SK-N-MC (cell line): ENCODE measurements at places on chromosomes 12 and 14.

GRCh38 chr14:104817930-104818713, 17.2 kb downstream of the ZBTB42 start:
- no peak for DNase-seq

GRCh38 chr14:103716091-103716801, 636 bp downstream of the ZFYVE21 start:
- DNase-seq = no peak

DNA sequence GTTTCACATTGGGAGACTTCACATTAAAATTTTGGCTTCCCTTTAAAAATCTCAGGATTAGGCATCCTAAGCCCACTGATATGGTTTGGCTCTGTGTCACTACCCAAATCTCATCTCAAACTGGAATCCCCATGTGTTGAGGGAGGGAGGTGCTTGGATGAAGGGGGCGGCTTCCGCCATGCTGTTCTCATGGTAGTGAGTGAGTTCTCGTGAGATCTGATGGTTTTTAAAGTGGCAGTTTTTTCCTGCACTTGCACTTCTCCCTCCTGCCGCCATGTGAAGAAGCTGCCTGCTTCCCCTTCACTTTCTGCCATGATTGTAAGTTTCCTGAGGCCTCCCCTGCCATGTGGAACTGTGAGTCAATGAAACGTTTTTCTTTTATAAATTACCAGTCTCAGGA, 65.7 kb upstream of the PLXNC1 start:
- no peak for DNase-seq

DNA sequence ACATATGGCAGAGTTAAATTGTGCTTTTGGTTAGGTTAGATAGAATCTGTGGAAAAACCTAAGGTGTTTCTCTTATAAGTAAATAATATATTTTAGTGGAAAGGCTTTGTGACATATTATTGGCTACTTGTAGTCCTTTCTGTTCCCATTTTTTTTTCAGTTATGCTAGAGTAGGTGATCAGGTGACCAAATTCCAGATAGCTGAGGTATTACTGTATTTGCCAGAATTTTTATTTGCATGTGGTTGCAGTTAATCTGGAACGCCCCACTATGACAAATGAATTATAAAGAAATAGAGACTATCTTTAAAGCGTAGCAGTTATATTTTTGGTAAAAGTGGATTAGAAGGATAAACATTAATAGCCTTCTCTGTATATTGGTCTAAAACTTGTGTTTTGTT, 52.0 kb downstream of the ARHGAP5 start:
- DNase-seq = no peak

GRCh38 chr14:63671987-63672386, 30.3 kb upstream of the WDR89 start:
- DNase-seq = no peak

DNA sequence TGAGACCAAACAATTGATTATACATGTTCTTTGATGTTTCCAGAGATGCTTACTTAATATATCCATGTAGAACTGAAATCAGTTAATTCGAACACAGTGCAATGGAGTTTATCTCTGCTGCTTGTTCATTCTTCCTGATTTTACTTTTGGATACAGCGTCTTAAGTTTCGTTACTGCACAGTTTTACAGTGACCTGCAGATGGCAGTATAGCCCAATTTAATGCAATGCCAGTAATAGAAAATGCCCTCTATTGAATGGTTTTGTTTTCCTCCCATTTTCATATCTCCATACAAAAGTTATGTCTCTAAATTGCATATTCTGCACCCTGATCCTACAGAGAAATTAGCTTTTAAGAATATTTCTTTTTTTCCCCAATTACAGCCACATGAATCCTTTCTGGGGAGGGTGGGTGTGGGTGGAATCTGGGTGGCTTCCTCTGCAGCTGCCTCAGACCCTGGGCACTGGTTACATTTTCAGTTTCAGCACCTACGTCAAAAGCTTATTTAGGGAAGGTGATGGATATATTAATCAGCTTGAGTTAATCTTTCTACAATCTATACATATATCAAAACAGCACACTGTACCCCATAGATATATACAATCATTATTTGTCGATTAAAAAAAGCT, 101.1 kb upstream of the DCD start:
- peak; percentile 53 for DNase-seq

GRCh38 chr12:65510007-65510406, 231.5 kb downstream of the MSRB3 start:
- no peak for DNase-seq

- no peak for DNase-seq
These were observed 13.5 kb downstream of the CEP170B start for GRCh38 chr14:104878582-104878981.

DNA sequence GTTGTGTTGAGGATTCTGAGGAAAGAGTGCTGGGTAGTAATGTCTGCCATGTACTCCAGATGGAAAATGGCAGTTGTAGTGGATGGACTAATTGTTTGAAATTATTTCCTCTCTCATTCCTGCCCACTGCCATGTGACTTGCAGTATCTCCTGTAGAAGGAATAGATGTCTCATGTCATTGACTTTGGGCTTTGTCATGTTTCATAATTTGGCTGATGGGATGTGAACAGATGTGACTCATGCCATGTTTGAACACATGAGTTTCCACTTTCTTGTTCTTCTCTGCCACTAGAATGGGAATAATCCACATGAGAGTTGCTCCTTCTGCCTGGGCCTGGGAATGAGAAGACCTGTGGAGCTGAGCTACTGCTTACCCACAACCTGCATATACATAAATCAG, 2.4 kb upstream of the CALCOCO1 start:
- DNase-seq = no peak

DNA sequence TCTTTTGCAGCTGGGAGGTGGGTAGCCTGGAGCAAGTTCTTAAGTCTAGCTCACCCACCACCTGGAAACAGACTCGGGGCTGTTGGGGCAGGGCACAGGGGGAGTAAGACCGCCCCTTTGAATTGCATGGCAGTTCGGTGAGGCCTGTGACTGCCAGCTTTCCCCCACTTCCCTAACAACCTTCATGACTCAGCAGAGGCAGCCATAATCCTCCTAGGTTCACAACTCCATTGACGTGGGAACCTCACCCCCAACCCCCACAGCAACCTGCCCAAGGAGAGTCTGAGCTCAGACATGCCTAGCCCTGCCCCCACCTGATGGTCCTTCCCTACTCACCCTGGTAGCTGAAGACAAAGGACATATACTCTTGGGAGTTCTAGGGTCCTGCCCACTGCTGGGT, 87.4 kb downstream of the NELL2 start:
- no peak for DNase-seq

DNA sequence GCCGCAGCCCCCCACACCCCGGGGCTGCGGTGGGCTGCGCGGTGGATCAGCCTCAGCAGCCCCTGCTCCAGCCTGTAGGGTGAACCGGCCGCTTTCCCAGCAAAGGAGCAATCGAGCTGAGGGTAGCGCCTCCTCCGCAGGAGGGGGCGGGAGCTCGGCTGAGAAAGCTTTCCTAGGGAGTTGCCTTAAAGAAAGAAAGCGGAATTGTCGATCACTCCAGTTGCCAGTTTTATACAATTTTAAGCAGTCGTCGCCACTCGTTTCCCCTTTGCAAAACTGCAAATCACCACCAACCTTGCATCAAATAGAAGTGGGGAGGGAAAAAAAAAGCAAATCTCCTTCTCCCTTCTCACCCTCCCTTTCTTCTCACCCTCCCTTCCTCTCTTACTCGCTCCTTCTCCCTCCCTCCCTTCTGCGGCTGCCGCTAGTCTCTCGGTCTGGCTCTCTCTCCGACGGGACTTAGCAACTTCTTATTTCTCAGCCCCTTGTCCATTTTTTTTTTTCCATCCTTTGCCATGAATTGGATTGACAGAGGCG, at the start of gene PDE3A:
TSS of gene PDE3A (plus strand) at position 424 of the 537 bp plus-strand sequence. CDS start 748 bp downstream, outside the sequence.
- DNase-seq = no peak

- DNase-seq = no peak
These were observed at the start of gene PTPN21 for GRCh38 chr14:88554457-88555286. Gene PTPN21, minus strand, starts transcription at chr14:88555007. Its CDS starts 4,590 bp downstream, at chr14:88550417.

DNA sequence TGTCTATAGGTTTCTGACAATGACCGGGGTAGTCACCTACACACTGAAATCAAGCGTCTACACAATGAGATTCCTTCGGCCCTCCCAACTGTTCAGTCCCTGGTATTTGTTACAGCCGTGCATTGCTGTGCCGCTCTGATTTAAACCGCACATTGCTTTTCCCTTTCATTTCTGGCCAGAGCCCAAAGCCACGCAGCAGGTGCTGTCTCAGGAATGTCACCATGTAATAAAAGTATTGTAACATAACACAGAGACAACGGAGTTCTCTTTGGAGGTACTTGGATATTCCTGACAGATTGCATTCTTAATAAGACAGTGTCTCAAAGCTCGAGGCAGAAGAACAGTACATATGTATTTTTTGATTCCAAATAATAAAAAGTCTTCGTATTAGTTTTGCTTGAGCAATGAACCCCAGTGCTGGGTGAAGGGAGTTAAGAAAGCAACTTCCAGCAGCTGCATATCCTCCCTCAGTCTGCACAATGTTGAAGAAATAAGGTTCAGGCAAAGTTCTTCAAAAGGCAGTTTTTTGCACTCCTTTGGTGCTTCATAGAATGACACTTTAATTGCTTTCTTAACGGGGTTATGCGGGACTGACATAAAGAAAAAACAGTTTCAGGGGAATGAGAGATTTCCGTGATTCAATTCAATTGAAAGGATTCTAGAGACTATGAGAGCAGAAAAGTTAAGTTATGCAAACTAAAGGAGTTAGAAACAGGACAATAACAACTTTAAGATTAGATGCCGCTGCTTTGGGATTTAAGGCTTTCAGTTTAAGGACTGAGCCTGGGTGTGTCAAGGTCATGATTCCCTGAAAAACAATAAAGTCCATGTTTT, 288.7 kb upstream of the FLRT2 start:
- no peak for DNase-seq

GRCh38 chr12:47520029-47520428, 185.8 kb downstream of the RPAP3 start:
- DNase-seq = no peak

DNA sequence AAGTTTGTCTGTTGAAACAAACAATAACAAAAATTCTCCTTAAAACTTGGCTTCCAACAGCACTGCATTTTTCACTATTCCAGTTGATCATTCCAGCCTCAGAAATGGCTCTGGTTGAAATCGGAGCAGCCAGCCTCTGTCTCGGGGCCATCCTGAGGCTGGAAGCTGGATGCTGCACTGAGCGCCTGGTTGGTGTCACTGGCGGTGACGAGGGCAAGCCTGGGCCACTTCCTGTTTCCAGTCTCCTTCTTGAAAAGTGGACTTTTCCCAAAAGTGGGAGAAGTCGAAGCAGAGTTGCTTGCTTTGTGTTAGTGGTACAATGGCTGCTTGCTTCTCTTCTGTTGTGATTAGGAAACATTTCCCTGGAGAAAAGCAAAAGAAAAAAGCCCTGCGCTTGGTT, 48.7 kb downstream of the CCDC92 start:
- no peak for DNase-seq
